ENCODE measurements at places on chromosomes 3 and 15. TPM values are rescaled to one million over a fixed set of nuclear protein-coding genes. Genes with fewer than 3 reads are reported as not detected.

The DAZL gene
- not detected for total RNA-seq

The CGNL1 gene
- total RNA-seq = 50.1 TPM

The RETNLB gene
- not detected for total RNA-seq

The GYG1 gene
- total RNA-seq = 61.9 TPM

The SYNM gene
- total RNA-seq = 5.9 TPM

The FGD5 gene
- 84.3 TPM for total RNA-seq

The GABRB3 gene
- total RNA-seq = 0.07 TPM

The DGKG gene
- total RNA-seq = 0.07 TPM

The UPK1B gene
- not detected for total RNA-seq

The ATP13A4 gene
- total RNA-seq = 0.07 TPM

The ALDH1L1 gene
- total RNA-seq = not detected

The MORC1 gene
- not detected for total RNA-seq

The GABRA5 gene
- not detected for total RNA-seq

The FGF7 gene
- total RNA-seq = 0.14 TPM

The TMEM158 gene
- total RNA-seq = 6.1 TPM

The FAM107A gene
- 9.6 TPM for total RNA-seq

The TUSC7 gene
- not detected for total RNA-seq

The HTR3E gene
- not detected for total RNA-seq

The CYP1A1 gene
- 1.2 TPM for total RNA-seq

The TIMMDC1 gene
- 46.9 TPM for total RNA-seq

The PLSCR4 gene
- total RNA-seq = 89.9 TPM

The CCR8 gene
- total RNA-seq = not detected

The CERS3 gene
- total RNA-seq = not detected

The HYAL1 gene
- 7.1 TPM for total RNA-seq

The ERICH6 gene
- total RNA-seq = not detected

The AMOTL2 gene
- total RNA-seq = 85.1 TPM

The CSPG4 gene
- total RNA-seq = 0.04 TPM

The DLL4 gene
- 43.9 TPM for total RNA-seq

The SPESP1 gene
- total RNA-seq = 4.0 TPM

The LMAN1L gene
- not detected for total RNA-seq

The C3orf20 gene
- total RNA-seq = not detected

The THPO gene
- 0.07 TPM for total RNA-seq

The EFHB gene
- total RNA-seq = 0.32 TPM

The CCDC54 gene
- not detected for total RNA-seq

The AAGAB gene
- total RNA-seq = 64.5 TPM

The SLC28A2 gene
- total RNA-seq = not detected

The ECE2 gene
- total RNA-seq = not detected

The GOLGA8K gene
- 0.46 TPM for total RNA-seq

The AADACL2 gene
- not detected for total RNA-seq

The RMDN3 gene
- total RNA-seq = 26.9 TPM

The HDAC11 gene
- total RNA-seq = 9.3 TPM

The SLC25A38 gene
- 17.0 TPM for total RNA-seq

The RTP4 gene
- 0.99 TPM for total RNA-seq

The CLDN16 gene
- not detected for total RNA-seq

The SRPRB gene
- total RNA-seq = 70.0 TPM

The TRPM1 gene
- 0.25 TPM for total RNA-seq

The GOLGA6D gene
- total RNA-seq = not detected

Data from pulmonary artery endothelial cell (primary cell).